Activated CD4-positive, alpha-beta T cell treated with anti-CD3 and anti-CD28 coated beads, Interleukin-2, amount 10 ng/mL, durations not matched to agents 7 days and 5 days (primary cell): ENCODE measurements at places on chromosomes 1 and 21.

GRCh38 chr1:101392552-101392951 lies 155.7 kb downstream of the S1PR1 start:
- no peak for DNase-seq

- DNase-seq: no peak
Measured at GRCh38 chr1:169046671-169047070, 59.8 kb upstream of the ATP1B1 start.

- DNase-seq: no peak
Measured at GRCh38 chr1:14242123-14242522, 356.4 kb upstream of the KAZN start.

DNA sequence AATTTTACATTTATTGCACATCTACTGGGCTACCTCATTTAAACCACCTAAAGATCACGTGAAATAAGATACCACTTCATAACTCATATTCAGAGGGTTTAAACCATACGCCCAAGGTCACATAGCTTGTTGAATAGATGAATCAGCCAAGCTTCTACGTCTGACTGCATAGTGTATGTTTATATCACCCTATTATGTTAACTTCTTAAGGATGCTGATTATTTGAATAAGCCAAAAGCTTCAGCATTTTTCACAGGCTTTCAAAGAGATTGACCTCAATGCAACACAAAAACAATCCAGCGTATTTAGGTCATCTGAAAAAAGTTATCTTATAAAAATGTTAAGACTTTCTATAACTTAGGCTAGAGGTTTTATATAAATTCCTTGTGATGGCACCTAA lies 373.8 kb downstream of the TGFB2 start:
- no peak for DNase-seq
